ENCODE measurements at places on chromosomes 4 and X.

DNA sequence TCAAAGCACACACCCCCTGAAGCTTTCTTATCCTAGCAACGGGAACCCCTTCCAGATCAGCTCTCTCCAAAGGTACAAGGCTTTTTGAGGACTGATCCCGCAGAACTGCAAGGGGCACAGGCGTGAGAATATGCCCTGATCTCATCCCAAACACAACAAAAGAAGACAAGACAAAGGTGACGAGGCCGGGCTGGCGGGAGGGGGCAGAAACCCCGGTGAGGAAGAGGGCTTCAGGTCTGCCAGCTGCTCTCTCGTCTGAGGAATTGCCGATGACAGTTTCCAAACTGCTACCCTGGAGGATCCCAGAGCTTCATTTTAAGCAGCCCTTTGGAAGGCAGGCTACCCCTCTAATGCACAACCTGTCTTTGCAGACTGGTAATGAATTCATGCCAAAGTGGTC lies 3.4 kb downstream of the HCFC1 start:
- no peak for DNase-seq

GRCh38 chr4:44869222-44869882 lies 143.0 kb upstream of the GNPDA2 start:
- no peak for DNase-seq

DNA sequence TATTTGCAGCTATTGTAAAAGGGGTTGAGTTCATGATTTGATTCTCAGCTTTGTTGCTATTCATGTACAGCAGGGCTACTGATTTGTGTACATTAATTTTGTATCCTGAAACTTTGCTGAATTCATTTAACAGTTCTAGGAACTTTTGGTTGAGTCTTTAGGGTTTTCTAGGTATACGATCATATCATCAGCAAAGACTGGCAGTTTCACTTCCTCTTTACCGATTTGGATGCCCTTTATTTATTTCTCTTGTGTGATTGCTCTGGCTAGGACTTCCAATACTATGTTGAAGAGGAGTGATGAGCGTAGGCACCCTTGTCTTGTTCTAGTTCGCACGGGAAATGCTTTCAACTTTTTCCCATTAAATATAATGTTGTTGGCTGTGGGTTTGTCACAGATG lies 48.1 kb downstream of the NPY1R start:
- no peak for DNase-seq

DNA sequence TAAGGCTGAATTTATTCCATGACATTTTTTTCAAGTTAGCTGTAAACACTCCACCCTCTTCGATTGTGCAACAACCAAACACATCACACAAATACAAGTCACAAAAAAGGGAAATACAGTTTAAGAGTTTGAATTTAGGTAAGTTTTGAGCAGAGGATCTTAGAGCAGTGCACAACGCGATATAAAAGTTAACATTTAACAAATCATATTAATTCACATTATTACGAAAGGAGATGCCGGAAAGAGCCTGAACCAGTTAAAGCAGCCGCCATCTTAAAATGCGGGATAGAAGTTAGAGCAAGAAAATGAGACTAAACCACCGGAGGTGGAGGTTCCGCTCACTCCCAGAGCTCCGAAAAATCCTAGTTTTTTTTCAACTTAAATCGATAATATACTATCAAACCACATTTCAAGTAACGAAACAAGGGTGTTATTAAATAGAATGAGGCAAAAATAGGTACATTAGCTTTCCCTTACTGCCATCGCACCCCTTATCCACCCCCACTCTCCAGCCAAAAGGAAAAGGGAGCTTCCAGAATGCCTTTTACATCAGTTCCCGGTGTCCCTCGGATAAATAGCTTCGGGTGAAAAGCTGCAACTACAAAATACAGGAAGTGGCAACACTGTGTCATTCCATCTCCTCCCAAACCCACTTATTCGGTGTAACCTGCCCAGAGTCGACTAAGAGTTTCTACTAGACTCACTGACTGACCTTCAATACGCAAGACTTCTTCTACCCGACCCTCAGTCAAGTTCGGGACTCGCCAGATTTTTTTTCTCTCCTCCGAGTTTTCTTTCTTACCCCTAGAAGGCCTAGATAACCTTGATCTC lies 1.9 kb downstream of the UBE2D3 start:
- DNase-seq, result no peak

- no peak for DNase-seq
Measured at GRCh38 chrX:148643460-148643859, 143.0 kb downstream of the AFF2 start.

DNA sequence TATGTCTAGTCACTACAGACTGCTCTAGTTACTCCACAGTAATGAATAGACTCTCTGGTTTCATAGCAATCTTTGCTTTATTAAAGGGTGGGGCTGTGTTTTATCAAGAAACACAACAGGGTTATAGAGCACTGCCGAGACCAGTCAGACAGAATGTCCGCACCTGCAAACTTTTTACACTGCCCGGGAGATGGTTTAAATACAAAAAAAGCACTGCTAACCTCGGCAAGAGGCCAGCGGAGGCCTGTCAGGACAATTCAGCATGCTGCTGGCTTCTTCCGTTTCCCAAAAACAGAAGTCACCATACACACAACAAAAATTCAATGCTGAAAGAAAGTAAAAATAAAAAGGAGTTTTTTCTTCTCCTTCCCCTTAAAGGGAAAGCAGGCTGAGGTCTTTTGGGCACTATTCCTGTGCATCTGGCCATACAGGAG lies 67.4 kb downstream of the IRF2 start:
- DNase-seq, result no peak

DNA sequence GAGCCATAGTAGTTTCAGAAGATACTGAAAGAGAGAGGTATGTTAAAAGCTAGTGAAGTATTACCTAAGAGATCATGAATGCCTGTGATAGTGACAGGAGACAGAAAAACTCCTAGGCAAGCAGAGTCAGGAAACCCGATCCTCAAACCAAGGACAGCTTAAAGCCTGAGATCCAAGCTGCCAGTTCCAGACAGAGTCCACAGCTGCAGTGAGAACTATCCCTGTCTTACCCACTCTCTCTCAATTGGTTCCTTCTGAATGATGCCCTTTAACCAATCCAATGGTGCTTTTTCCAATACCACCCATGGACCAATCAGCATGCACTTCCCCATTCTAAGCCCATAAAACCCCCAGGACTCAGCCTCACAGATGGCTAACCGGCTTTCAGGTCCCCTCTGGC lies 90.4 kb upstream of the PCDH10 start:
- no peak for DNase-seq

GRCh38 chrX:95703696-95704095 lies 980.9 kb upstream of the DIAPH2 start:
- no peak for DNase-seq

- DNase-seq, result no peak
Measured at GRCh38 chr4:57073559-57073958, 36.6 kb downstream of the IGFBP7 start.

- no peak for DNase-seq
Measured at GRCh38 chr4:25970226-25970675, 56.2 kb downstream of the SMIM20 start.

DNA sequence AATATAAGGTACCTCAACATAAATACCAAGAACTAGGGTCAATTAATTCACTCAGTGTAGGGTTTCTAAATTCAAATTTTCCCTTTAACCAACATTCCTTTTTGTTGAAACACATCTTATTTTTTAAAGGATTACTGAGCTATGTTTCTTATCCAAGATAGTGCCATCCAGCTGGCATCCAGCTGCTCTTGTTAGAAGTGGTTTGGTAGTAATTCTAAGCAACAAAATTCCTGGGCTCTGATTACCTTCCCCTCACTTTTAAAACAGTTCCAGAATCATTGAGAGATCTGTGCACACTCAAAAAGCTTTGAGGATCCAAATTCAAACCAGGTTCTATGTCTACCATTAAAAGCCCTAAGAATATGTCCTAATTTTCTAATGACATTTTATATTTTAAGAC lies 583.7 kb downstream of the TRIML1 start:
- DNase-seq, result no peak

DNA sequence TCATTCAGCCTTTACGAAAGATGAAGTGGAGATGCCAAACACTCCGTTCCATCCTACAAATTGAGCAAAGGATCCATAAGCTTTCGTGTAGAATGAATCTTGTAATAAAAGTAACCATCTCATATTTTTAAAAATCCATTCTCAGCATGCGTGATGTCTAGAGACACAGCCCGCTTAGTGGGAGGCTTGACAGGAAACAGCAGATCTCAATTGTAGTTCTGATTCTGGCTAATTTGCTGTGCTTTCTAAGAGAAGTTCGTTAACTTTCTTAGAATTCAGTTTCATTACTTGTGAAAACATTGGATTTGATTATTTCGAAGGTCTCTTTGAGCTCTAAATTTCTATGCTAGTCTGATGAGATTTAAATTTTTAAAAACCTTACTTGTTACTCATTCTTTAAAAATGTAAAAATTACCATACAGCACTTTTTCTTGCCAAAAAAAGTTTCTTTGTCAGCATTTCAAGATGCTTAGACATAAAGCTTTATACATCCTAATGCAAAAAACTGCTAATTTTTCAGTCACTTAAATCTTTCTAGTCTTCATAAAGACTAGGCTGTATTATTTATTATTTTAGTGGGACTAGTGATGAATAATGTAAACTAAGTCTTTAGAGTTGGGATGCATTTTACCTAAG lies 66.9 kb upstream of the NEIL3 start:
- DNase-seq, result no peak
